D341Med (cell line): ENCODE measurements at places on chromosomes 2 and 18.

DNA sequence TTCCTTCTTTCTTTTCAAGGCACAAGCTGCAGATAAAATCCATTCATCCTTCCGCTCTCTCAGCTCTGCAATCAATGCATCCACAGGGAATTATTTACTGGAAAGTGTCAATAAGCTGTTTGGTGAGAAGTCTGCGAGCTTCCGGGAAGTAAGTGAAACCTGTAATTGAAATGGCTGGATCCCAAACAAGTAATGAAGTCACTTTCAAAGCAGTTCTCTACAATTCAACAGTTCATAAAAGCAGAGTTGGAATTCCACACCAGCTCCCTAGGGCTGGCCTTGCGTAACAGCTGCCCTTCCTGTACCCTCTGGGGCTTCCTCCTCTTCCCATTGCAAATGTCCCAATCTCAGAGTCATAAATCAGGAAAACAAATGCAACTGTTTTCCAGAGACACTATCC is 9.6 kb downstream of the SERPINB2 start:
- no peak for DNase-seq

DNA sequence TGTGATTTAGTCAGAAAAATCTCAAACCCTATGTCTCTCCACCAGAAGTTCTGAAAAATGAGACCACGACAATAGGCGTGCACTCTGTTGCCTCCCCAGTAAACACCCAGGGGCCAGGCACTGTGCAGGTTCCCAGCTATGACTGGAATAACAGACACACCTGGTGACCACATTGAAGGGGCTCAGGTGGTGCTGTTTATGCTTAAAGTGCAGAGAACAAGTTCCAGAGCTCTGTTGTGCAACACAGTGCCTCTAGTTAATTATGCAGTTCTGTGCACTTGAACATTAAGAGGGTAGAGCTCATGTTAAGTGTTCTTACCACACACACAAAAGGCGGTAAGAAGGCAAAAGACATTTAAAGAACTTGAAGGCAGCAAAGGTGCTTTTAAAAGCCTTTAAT is 52.6 kb upstream of the AFF3 start:
- no peak for DNase-seq

DNA sequence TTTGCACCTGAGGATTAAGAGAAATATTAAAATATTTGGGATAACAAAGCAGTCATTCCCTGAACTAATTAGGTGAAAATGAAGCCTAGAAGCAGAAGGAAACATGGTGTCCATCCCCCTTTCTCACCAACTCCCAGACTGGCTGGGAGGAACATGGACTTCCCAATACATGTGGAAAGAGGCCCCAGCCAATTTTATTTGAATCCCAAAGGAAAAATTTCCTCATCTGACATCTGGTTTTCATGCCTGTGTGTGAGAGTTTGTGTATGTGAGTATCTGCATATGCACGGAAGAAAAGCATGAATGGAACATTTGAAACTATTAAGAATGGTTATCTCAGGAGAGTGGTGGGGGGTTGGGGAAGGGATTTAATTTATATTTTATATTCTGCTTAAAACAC is 84.3 kb downstream of the COPS8 start:
- DNase-seq = no peak

GRCh38 chr2:111923276-111923804 is 24.9 kb downstream of the MERTK start:
- no peak for DNase-seq

- DNase-seq = no peak
These were observed 598.2 kb upstream of the SYT4 start for GRCh38 chr18:43875511-43875910.

DNA sequence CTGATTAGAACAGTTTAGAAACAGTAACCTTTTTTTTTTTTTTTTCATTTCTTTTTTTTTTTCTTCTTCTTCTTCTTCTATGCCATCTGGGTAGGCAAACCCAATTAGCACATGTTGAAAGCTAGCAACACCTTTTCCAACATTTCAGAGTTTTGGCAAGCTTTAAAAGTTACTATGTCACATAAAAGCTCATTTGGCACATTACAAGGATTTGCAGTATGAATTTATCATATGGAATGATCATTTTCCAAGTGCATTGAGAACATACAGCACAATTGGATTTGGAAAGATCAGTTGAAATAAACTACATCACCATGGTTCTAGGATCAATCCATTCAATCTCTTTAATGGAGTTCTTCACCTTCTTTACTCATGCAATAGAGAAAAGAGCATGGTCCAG is 847.0 kb downstream of the LRRTM4 start:
- no peak for DNase-seq

DNA sequence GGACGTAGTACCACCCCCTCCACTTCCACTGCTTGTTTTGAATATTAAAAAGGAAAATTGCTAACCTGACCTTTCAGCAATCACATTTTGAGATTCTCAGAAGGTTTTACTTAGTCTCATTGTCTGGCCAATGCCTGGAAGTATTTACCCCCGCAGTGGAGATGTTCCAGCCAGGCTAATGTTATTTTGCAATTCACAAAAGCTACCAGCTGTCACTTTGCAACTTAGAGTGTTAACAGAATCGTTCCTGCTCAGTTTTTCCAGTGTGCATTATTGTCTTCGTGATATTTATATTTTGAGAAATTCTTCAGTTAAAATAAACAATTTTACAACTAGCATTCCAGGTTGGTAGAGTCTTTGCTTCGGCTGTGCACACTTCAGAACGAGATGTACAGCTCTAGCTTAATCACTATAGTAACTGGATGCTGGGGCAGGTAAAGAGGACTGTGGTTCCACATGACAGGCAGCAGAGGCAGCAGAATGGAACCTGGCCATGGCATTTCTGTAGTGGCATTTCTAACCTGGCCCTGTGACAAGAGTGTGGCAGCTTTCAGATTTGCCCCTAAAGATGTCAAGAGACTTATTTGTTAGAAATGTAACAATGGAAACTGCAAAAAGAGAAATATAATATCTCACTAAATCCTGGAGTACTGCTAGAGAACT is 85.1 kb downstream of the DTNA start:
- DNase-seq = no peak

DNA sequence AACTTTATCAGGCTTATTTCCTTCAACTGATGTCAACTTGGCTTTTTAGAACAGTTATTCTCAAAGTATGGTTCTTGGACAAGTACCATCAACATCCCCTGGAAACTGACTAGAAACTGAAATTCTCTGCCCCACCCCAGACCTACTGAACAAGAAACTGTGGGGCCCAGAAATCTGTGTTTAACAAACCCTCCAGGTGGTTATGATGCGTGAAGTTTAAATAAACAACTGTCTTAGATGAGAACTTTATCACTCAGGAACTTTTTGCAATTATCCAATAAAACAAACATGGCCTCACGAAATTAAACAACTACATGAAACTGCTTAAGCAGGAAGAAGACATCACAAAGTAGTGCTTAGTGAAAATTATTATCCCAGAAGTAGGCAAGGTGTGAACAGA is 4.4 kb downstream of the HIBCH start:
- no peak for DNase-seq

- DNase-seq = peak; percentile 68
These were observed 750 bp downstream of the STRADB start for GRCh38 chr2:201452058-201452921.

GRCh38 chr2:168945508-168945907 is 44.4 kb downstream of the G6PC2 start:
- DNase-seq = no peak
